ENCODE measurements at places on chromosomes 1 and 21. TPM values are rescaled to one million over a fixed set of nuclear protein-coding genes. Genes with fewer than 3 reads are reported as not detected.

The EXO1 gene
- total RNA-seq, result 10.0 TPM

The PGLYRP3 gene
- total RNA-seq, result not detected

The TP53BP2 gene
- 59.8 TPM for total RNA-seq

The FCRLA gene
- not detected for total RNA-seq

The CD5L gene
- not detected for total RNA-seq

The SLC16A4 gene
- 0.86 TPM for total RNA-seq

- no peak for DNase-seq
Observed at GRCh38 chr21:39726133-39726532, 18.9 kb upstream of the IGSF5 start.

- DNase-seq, result no peak
Observed at GRCh38 chr1:153842006-153842471, 66.8 kb downstream of the SLC27A3 start.

DNA sequence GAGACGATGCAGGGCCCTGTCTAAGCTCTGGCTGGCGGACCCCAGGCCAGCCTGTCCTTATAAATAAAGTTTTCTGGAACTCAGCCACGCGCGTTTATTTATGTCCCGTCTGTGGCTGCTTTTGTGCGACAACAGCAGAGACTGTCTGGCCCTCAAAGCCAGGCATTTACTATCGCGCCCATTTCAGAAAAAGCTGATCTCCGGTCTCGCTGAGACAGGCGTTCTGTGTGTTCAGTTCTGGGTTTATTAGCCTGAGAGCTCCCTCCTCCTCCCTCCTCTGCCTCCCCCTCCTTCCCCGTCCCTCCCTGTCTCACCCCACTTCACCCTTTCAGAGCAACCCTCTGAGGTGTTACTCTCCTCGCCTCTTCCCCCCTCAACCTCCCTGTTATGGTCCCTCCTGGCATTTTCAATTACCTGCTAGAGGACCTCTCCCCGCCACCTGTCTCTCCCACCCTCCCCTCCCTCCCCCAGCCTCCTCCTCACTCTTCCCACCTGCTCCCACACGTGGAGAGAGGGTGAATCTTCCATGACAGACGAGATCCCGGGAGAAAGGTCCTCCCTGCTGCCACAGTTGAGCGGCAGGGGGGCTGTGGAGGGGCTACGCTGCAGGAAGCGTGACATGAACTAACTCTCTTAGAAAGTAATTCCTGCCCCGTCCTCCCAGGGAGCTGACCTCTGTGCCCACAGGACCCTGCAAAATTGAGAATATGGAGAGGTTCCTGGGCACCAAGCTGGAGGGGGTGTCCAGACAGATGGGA is 59.9 kb downstream of the SPSB1 start:
- DNase-seq, result peak; percentile 80

GRCh38 chr1:30789388-30790255 is 32.0 kb upstream of the LAPTM5 start:
- no peak for DNase-seq

GRCh38 chr1:2482588-2482987 is 6.5 kb downstream of the PLCH2 start:
- no peak for DNase-seq

DNA sequence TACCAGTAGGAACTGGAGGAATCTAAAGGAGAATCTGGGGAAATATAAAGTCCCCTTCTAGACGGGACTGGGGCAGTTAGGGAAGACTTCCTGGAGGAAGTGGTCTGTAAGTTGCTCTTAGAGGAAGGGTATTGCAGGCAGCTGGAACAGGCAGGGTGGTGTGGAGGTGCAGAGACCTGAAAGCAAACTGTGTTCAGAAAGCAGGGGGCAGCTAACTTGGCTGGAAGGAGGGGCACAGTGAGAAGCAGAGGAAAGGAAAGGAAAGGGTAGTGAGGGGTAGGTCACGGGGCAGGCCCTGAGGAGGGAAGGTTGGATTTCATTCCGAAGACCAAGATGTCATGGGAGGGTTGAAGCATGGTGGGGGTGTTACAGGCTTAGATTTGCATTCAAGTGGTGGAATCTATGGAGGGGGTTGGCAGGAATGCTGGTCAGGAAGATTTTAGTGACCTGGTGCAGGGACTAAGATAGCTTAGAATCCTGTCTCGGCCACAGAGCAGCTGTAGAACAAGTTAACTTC is 240.7 kb downstream of the FOXD2 start:
- DNase-seq, result peak; percentile 36

- no peak for DNase-seq
Observed at GRCh38 chr21:21373969-21374368, 375.8 kb downstream of the NCAM2 start.

DNA sequence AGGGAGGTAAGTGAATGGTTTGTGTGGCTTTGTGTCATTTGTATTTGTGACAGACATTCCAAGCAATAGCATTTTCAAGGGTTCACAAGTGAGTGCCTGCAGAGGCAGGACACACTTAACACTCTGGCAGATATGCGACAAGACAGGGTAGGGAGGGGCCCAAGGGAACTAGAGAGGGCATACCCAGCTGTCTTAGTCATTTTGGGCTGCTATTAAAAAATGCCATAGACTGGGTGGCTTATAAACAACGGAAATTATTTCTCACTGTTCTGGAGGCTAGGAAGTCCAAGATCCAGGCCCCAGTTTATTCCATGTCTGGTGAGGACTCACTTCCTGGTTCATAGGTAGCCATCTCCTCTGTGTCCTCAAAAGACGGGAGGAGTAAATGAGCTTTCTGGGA is 137.4 kb downstream of the FGGY start:
- DNase-seq, result no peak

DNA sequence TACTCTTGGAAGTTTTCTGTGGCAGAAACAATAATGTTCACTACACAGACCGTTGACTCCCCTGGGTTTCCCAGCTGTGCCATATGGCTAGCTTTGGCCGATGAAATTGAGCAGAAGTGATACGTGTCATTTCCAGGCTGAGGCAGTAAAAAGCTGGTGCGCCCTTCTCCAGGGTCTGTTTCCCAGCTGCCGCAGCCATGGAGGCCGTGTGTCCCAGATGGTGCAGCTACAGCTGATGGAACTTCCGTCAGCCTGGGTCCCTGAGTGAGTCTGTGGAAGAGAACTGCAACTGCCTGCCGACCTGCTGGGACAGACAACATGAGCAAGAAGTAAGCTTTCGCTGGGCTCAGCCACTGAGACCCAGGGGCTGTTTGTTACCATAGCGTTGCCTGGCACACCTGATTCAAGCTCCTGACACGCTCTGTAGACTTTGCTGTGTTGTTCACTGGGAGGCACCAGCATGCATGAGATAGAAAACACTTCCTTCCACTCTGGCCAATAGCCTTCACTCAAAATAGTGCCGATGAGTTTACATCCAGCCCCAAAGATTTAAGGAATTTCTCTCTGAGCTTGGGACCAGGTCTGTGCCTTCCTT is 116.3 kb upstream of the SLC25A33 start:
- no peak for DNase-seq

- DNase-seq, result no peak
Observed at GRCh38 chr1:3014050-3014440, 7.2 kb upstream of the ACTRT2 start.

- DNase-seq, result no peak
Observed at GRCh38 chr1:171233183-171233582, 15.1 kb upstream of the FMO1 start.

DNA sequence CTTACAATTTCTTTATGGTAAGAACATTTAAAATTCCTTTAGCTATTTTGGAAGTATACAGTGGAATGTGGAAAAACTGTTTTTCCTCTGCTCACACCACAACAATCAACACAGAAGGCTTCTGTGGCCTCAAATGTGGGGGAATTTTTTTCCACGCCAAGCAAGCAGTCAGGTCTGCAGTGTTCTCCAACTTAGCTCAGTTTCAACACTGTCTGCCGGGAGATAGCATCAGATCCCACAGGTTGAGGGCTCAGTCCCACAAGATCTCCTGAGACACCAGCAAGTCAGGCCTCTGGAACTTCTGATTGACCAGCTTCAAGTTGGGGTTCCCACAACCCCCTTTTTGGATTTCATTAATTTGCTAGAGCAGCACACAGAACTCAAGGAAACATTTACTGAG is 50.3 kb downstream of the PTBP2 start:
- DNase-seq, result no peak

- no peak for DNase-seq
Observed at GRCh38 chr1:56199061-56199460, 380.3 kb downstream of the PLPP3 start.

DNA sequence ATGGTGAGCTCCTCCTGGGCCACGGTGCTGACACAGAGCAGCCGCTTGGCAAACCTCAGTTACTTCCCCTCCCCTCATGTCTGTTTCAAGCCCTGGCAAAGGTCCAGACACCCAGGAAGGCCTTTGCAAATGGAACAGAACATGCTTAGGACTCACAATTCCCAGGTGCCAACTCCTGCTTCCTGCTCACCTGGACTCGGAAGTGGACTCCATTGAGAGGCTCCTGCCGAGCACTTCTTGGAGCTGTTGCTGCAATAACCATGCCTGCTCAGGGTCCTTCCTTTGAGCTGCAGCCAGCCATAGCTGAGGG is 10.7 kb downstream of the DCST2 start:
- DNase-seq, result no peak

- DNase-seq, result no peak
Observed at GRCh38 chr1:207966521-207966920, 55.6 kb upstream of the CD34 start.

- DNase-seq, result no peak
Observed at GRCh38 chr1:151584278-151584677, 27.6 kb upstream of the SNX27 start.

- DNase-seq, result no peak
Observed at GRCh38 chr1:235931171-235931738, 64.5 kb upstream of the LYST start.

- DNase-seq, result no peak
Observed at GRCh38 chr1:199057322-199057721, 418.5 kb downstream of the PTPRC start.

DNA sequence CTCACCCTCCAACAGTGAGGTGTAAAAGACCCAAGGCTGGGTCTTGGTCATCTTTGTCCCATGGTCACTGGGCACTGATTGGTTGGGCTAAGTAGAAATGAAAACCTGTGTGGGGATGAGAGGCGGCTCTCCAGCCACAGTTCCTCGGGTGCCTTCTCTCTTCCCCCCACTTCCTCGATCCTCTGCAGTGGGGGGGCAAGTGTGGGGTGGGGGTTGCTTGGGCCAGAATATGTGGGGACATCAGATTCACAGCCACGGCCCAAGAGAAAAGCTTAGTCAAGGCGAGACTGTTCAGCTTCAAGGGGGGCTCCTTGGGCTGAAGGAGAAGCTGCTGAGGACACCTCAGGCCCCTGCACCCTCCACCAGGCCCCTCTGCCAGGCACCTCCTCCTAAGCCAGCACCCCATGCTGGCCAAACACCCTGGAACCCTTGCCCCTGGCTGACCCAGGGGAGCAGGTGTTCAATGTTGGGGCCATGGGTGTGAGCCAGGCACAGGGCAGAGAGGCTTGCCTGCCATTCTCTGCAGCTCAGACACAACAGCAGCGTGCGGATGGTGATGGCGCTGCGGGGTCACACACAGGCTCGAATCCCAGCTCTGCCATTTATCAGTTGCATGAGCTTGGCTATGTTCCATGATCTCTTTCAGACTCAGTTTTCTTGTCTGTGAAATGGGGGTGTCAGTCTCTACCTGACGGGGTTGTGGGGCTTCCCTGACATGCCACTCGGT is 21.0 kb upstream of the TNFRSF1B start:
- no peak for DNase-seq

DNA sequence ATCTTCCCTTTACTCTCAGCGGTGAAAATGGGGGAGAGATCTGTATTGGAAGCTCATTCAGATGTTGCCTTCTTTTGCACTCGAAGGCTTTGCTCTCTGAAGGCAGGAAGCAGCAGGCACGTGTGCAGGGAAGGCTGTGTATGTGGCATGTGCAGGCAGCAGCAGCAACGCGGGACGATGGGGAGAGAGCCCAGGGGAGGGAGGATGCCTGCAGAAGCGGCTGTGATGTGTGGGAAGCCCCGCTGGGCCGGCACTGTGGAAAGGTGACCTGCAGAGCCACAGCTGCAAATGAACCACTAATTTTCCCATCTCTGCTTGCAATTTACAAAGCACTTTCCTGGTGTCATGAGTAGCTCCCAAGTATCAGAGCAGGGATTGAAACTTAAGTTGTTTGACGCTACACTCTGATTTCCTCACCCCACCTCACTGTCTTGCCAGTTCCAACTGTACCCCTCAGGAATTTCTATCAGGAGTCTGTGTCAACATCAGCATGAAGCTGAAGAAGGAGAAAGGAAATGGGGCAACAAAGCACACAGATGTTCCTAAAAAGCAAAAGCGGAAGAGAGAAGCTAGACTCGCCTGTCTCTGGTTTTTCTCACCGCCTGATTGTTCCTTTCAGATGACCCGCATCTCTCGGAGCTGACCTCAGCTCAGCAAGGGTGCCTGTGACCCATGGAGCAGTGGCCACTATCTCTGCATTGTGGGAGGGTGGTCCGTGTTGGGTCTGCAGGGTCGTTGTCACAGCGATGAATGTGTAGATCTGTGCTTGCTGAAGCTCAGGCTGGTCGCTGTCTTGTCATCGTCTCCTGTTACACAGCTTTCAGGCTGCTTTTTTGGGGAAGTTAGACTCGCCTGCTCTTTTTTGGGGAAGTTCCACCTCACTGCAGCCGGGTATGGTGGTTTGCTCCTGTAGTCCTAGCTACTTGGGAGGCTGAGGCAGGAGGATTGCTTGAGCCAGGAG is 156.1 kb downstream of the KIF26B start:
- peak; percentile 83 for DNase-seq

- no peak for DNase-seq
Observed at GRCh38 chr1:185154912-185155513, 1.7 kb downstream of the TRMT1L start.

DNA sequence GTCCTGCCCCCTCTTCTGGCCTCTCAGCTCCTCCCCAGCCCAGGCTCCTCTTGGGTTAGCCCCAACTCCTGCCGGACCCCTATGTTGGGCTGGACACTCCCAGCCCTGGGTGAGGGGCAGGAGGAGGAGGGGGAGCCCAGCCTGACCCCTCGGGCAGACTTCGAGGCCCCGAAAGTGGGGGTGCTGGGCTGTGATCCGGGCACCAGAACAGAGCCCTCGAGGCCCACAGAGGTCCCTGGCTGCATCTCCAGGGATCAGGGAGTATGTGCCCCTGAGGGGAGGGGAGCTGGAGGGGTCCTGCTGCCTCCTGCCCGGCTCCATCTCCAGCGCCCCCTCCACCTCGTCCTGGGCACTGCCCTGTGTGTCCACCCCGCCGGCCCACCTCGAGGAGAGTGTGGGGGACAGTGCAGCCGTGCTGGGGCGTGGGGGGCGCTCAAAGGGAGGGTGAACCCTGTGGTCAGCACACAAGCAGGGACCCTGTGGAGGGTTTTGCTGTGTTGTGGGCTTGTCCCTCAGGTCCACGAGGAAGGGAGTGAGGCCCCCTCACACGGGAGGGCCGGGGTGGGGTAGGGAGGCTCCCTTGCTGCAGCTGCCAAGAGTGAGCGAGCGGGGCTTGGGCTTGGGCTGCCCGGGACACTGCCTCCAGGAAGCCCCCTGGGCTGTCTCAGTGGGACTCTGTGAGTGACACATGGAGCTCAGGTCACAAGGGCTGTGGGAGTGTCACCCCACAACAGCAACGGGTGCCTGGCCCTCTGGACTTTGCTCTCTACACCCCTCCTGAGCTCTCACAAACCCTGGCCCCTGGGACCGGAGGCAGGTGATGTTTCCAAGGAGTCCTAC is 54.4 kb downstream of the COL18A1 start:
- DNase-seq, result no peak

- peak; percentile 84 for DNase-seq
Observed at GRCh38 chr1:151164732-151165280, 896 bp downstream of the LYSMD1 start.
